Natural killer cell treated with Interleukin-12 subunit alpha and Interleukin-12 subunit beta and Interleukin-15 and Interleukin-18, amount 100 ng/mL, for 72 hours (primary cell): ENCODE measurements at places on chromosomes 7 and 10. TPM values are rescaled to one million over a fixed set of nuclear protein-coding genes. Genes with fewer than 3 reads are reported as not detected.

GRCh38 chr10:67668448-67668847, 27.5 kb downstream of the CTNNA3 start:
- DNase-seq: no peak

GRCh38 chr10:21272643-21273399, 252.7 kb downstream of the SKIDA1 start:
- no peak for DNase-seq

- DNase-seq: no peak
These were observed 17.7 kb downstream of the GIMAP5 start for GRCh38 chr7:150754951-150755350.

- no peak for DNase-seq
These were observed 7.5 kb upstream of the DDIT4 start for GRCh38 chr10:72265990-72266865.

GRCh38 chr10:29434111-29434510, 145.2 kb downstream of the LYZL1 start:
- no peak for DNase-seq

GRCh38 chr10:78320506-78320905, 286.8 kb downstream of the RPS24 start:
- no peak for DNase-seq

GRCh38 chr7:102897211-102897631, 15.6 kb upstream of the LRRC17 start:
- no peak for DNase-seq

GRCh38 chr10:13725594-13725993, 138.8 kb downstream of the PRPF18 start:
- DNase-seq: no peak

Gene LBX1
- total RNA-seq: not detected

Gene HGF
- not detected for total RNA-seq
